ENCODE measurements at places on chromosomes 1 and 21.

- DNase-seq = no peak
Observed at GRCh38 chr1:243230914-243231313, 24.2 kb downstream of the CEP170 start.

DNA sequence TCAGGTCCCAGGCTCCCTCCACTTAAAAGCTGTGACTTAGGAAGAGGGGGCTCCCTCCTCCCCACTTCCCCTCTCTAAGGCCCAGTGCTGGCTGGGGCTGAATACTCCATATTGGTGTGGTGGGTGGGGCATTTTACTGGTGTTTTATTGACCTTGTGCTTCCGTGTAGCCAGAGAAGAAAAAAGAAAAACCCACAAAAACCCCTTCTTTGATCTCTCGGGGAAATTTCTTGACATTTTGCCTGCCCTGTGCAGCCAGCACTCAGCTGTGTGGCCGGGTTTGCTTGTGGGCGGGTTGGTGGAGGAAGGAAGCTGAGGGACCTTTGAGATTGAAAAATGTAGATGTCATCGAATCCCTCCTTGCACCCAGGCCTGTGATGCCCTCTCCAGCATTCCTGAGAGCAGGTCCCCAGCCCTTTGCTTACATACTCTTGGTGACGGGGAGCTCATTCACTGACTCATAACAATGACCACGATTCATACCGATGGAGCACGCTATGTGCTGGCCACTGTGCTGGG is 24.8 kb downstream of the TNFRSF8 start:
- DNase-seq = no peak

GRCh38 chr1:192474080-192474683 is 101.4 kb upstream of the RGS1 start:
- no peak for DNase-seq

DNA sequence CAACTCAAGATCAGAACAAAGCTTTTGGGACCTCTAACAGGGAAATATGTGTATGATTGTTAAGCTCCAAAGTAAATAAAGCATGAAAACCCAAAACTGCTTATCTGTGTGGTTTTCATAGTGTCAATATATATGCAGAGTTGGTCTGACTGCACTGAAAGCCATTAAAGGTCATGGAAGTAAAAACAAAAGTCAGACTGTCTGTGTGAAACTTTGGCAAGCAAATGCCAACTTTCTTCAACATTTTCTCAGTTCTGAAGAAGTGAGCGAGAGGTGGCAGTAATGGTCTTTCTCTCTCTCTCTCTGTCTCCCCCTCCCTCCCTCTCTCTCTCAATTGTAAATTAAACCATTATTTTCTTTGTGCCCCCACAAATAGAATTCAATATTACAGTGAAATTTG is 100.1 kb upstream of the S1PR1 start:
- DNase-seq = no peak

- no peak for DNase-seq
Observed at GRCh38 chr1:26733392-26733791, 37.6 kb downstream of the ARID1A start.

- no peak for DNase-seq
Observed at GRCh38 chr1:58670181-58670580, 29.7 kb downstream of the MYSM1 start.

GRCh38 chr1:1678581-1679380 is 13.8 kb downstream of the SLC35E2B start:
- DNase-seq = no peak

DNA sequence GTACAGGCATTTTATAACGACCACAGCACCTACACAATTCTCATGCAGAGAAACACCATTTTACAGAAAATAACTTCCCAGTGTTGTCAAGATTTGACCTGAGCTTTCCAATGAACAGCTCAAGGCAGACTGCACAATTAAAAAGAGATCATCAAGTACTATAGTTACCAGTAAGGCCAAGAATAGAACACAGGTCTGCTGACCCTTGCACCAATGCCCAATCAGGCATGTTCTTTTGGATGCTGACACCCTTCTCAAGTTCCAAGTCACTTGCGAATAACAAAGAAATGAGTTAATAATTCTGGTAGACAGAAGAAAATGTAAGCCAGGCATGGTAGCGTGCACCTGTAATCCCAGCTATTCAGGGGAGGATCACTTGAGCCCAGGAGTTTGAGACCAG is 101.9 kb downstream of the SLC45A1 start:
- no peak for DNase-seq

- no peak for DNase-seq
Observed at GRCh38 chr1:35379317-35380000, 111.0 kb downstream of the ZMYM4 start.

DNA sequence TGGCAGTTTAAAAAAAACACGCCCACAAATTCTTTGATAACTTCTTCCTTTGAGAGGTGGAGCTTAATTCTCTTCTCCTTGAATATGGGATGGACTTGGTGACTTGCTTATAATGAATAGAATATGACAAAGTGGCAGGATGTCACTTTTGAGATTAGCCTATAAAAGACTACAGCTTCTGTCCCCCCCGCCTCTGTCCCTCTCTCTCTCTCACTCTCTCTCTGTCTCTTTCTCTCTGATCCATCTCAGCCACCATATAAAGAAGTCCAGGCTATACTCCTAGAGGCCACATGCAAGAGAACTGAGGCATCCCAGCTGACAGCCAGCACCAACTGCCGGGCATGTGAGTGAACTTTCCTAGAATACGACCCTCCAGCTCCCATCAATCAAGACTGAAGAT is 7.7 kb upstream of the DMBX1 start:
- no peak for DNase-seq

DNA sequence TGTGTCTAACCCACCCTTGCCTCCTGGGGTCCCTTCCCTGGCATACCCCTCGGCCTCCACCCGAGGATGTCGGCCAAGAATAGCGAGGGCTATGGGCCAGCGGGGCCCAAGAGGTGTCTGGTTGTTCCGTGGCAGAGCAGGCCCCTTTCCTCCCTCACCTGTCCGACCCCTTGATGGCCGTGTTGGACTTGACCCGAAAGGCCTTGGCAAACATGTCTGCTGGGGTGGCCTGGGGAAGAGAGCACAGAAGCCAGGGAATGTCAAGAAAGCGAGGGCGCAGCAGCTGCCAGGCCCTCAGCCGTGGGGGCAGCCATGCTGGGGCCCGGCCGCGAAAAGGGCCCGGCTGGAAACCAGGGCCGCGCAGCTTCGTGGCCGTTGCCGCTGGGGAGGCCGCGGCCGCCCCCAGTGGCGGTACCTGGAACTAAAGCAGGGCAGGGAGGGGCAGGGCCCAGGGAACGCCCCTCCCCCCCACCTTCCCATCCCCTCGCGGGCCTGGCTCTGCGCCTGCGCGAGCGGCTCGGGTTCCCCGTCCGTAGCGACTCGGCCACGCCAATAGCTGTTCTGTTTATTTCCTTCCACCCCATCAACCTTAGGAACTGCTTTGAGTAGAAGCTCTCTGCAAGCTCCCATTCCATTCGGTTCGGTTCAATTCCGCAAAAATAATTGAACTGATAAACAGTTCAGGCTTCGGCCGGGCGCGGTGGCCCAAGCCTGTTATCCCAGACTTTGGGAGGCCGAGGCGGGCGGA is at the start of gene EIF2D:
Gene EIF2D (minus strand): TSS at position 337 of the 748 bp plus-strand sequence. CDS start 123 bp downstream, at position 214.
- no peak for DNase-seq

DNA sequence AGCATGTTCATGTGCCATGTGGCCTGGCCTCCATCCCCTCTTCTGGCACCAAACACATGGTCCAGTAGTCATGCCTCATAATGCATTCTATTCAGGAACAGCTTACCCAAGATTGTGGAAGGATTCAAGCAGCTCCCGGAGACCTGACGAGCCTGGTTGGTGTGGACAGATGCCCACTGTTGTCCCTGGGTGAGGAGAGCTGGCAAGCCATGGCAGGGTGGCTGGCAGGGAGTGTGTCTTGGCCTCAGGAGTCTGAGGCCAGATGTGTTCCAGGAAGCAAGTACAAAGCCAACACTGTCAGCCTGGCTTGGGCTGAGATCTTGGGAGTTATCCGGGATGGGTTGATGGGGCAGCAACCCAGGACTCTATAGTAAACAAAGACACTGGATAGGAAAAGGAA is 7.3 kb upstream of the FABP3 start:
- DNase-seq = no peak

GRCh38 chr1:40648200-40648599 is 17.3 kb downstream of the RIMS3 start:
- DNase-seq = no peak

- DNase-seq = no peak
Observed at GRCh38 chr1:172414331-172414730, 6.2 kb upstream of the C1orf105 start.

DNA sequence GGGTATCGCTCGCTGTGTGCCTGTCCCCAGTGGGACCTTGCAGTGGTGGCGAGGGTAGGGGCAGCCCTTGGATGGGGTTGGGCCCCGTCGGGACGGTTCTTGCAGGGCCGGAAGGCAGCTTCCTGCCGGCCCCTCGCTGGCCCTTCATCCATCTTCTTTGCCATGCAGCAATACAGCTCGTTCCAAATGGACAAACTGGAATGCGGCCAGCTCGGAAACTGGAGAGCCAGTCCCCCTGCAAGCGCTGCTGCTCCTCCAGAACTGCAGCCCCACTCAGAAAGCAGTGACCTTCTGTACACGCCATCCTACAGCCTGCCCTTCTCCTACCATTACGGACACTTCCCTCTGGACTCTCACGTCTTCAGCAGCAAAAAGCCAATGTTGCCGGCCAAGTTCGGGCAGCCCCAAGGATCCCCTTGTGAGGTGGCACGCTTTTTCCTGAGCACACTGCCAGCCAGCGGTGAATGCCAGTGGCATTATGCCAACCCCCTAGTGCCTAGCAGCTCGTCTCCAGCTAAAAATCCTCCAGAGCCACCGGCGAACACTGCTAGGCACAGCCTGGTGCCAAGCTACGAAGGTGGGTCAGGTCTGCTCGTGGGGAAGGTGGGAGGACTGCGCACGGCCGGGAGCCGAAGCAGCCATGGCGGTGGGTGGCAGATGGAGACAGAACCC is 45.8 kb downstream of the SIM2 start:
- no peak for DNase-seq

DNA sequence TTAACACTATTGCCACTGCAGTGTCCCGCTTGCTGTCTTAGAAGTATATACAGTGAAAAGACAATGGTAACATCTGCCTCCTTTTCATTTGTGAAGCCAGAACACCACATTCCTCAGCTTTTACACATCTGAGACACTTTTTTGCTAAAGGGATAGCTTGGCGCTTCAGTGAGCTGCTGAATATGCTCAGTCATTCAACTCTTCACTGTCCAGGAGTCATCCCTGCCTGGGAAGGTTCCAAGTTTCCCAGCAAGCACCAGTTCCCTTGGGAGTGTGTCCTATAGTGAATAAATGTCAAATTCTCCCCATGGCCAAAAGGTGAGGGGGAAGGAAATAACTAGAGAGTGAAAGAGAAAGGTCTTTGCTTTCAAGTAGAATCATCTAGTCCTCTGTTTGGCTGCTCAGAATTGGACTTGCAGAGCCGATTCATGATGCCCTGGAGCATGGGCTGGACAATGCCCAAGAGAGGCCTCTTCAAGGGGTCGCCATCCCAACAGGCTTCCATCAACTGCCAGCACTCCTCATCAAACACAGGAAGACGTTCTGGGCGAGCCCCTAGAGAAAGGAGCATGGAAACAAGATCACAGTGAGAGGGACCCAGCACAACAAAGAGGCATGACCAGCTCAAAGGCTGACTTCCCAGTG is 25.5 kb upstream of the RBBP5 start:
- peak; percentile 39 for DNase-seq

DNA sequence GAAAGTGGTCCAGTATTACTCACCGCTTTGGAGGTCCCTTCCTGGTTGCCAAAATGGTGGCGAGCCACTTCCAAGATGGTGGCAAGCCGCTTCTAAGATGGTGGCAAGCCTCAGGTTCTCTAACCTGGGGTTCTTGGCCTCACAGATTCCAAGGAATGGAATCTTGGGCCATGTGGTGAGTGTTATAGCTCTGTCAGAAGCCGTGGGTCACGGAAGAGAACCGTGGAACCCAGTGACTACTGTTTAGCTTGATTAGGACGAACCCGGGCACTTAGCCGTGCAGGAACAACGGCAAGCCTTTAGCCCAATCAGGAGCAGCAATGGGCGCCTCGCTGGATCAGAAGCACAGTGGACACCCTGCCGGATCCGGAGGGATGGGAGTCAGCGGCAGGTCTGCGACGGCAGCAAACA is 356.2 kb upstream of the TMPRSS15 start:
- no peak for DNase-seq

- DNase-seq = no peak
Observed at GRCh38 chr1:171280599-171280998, 32.3 kb downstream of the FMO1 start.

DNA sequence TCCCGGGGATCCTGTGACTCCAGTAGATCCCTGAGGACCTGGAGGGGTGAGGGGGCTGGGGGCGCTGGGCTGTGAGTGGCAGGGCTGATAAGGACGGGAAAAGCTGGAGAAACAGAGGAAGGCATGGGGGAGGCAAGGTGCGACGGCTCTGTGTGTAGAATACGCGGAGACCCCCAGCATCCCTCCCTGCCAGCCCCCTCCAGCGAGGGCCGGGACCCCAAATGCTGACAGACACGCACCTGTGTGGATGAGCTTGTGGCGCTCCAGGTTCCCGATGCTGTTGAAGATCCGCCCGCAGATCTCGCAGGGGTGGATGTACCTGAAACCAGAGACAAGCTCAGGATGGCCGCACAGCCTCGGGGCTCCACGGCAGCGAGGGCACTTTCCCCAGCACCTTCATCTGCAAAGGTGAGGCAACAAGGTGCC is 53.0 kb upstream of the RIPK4 start:
- DNase-seq = no peak

DNA sequence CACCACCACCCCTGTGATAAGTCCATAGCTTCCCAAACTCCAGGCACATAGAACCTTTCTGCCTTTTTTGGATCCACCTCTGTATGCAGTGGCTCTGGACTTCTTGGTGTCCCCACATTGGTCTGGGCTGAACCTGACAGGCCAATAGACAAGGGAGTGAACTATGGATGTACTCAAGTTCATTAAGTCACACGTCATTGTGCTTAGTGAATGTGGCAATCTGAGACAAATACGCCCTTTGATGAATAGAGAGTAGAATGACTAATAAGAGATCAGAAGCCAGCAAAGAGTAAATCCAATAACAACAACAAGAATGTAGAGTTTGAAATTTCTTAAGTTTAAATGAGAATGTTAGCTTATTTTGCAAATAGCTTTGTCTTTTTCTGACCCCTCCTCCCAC is 114.8 kb downstream of the ST6GALNAC3 start:
- DNase-seq = no peak

DNA sequence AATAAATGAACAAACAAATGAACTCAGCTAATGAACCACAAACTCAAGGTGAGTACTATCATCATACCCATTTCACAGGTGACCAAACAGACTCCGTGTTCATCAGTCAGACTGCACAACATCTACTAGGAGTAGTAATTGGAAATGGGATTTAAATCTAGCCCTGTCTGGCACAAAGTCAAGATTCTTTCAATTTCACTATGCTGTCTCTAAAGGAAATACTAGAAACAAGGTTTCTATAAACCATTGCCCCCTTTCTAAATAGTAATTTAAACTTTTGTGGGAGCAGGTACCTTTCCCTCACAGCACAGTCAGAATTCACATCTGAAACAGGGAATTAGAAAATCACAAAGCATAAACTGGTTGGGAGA is 160.3 kb downstream of the TGFBR3 start:
- no peak for DNase-seq

GRCh38 chr21:31517664-31518414 is 141.7 kb upstream of the SOD1 start:
- DNase-seq = no peak
